NCI-H2081 (cell line): ENCODE measurements at places on chromosomes 3 and 15.

DNA sequence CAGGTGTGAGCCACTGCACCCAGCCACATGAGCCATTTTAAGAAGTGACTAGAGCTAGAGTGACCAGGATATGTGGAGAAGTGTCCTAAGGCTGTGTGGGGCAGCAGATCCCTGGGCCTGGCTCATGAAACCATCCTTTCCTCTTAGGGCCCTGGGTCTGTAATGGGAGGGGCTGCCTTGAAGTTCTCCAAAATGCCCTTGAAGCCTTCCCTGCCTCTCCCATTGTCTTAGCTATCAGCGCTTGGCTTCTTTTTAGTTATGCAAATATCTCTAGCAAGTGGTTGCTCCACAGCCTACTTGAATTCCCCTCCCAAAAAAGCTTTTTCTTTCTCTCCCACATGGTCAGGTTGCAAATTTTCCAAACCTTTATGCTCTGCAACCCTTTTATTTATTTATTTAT lies 112.4 kb upstream of the SPATA16 start:
- no peak for DNase-seq

GRCh38 chr3:42202217-42202865 lies 63.6 kb downstream of the CCK start:
- no peak for DNase-seq

DNA sequence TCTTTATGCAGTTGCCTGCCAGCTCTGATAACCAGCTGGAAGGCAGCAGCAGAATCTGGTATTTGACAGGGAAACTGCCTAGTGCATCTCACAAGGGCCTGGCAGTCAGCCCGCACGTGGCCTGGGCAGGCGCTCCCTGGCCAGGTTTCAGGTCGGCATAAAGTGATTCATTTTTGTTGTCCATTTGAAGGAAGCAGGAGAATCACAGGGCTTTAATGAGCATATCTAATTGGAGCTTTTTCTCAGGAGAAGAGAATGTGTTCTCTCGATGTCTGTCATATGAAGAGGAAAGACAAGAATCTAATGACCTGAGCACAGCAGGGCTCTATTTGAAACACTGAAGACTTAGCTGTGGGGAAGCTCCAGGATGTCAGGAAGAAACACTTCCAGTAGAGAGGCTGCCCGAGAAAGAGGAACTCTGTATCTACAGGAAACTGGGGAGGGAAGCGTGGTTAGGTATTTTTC lies 98.8 kb upstream of the MB21D2 start:
- peak; percentile 62 for DNase-seq

DNA sequence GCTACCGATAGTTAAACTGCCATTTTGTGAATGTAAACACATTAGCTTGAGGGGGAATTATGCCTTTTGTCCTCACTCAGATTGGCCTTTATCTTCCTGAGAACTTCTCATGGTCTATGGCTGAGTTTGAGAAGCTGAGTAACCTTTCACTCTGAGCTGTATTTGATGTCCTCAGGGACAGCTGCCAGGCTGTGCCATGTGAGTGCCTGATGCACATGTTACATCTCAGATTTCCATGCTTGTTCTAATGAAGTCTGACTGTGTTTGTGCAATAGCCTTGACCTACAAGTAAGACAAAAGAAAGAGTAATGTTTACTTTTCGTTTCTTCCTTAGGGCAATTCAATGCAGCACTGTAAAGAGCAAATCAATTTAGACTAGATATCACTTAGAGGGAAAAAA lies 44.1 kb upstream of the ARL6 start:
- no peak for DNase-seq

GRCh38 chr3:129605922-129606635 lies 397 bp downstream of the PLXND1 start:
- DNase-seq = peak; percentile 72

DNA sequence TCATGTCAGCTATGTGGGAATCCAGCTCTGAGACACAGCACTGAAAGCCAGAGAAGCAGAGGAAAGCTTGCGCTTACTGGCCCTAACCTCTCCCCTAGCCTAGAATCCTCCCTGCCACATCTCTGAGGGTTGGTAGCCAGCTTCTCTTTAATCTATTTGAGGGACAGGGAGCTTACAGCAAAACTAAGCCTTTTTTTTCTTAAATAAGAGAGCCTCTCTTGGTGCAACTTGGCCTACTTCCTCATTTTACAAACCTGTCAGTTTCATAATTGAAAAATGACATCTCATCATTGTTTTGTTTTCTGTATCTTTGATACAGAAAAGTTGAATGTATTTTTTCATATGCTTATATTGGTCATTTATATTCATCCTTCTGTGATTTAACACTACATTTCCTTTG lies 193.9 kb downstream of the ZNF621 start:
- DNase-seq = no peak

DNA sequence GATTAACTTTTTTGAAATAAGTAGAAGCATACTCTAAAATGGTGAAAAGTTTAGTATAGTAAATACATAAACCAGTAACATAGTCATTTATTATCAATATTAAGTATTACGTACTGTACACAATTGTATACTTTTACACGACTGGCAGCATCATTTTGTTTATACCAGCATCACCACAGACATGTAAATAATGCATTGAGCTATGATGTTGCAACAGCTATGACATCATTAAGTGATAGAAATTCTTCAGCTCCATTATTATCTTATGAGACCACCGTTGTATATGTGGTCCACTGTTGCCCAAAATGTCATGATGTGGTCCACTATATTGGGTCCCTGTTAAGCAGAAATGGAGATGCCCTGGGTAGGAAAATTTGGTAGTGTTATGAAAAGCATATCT lies 51.3 kb downstream of the DRD3 start:
- no peak for DNase-seq

GRCh38 chr3:168803536-168803935 lies 707.8 kb upstream of the GOLIM4 start:
- no peak for DNase-seq
